ENCODE measurements at places on chromosomes 6 and 20.

DNA sequence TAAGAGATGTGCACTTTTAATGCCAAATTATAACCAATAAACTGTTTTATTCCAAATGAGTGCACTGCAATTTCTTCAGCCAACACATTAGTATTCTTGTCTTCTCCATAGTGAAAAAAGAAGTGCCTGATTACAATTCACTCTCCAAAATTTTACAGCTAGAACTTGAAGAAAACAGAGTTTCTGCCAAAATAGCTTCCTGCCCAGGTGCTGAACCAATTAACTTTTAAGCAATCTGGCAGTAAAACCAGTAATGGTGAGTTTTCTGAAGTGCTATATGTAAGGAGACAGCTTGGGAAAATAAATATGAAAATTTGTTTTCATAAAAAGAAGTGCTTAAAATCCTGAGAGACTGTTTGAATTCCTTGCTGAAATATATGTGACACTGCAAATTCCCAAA lies 266.0 kb upstream of the NT5E start:
- DNase-seq: no peak

- no peak for DNase-seq
Observed at GRCh38 chr6:44275271-44275748, 5.1 kb downstream of the TMEM151B start.

GRCh38 chr6:33882154-33882553 lies 78.4 kb upstream of the MLN start:
- DNase-seq: no peak

GRCh38 chr6:16868968-16869367 lies 107.7 kb upstream of the ATXN1 start:
- no peak for DNase-seq

DNA sequence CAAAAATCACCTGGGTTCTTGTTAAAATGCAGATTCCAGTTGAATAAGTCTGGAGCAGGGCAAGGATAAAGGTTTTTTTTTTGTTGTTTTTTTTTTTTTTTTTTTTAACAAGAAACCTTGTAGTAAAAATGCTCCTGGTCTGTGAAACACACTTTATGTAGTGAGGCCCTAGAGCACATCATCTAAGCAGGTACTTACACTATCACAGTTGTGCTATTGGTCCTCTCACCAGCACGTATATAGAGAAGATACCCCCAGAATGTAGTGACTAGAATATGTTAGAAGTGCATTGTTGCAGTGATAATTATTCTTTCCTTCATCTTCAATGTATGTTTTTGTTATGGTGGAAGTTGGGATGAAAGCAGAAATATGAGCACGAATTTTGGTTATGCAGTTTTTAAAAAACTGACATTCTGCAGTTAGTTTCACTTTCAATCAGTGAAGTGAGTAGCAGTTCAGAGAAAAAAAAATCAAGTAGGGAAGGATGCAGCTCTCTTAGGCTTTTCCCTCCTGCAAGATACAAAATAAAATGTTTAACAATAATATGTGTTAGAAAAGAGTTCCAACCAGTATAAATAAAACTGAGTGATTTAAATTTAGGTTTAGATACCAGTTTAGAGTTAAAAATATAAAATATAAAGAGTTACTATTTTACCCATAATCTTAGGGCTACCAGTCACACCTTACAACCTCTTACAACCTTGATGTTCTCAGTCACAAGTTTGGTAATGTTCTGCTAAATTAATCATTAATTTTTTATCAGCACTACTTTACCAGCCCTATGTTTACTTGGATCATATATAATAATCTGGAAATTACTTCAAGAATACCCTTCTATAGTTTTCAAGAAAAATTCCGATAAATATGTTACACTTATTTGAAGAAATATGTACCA lies 9.2 kb upstream of the DEFB113 start:
- DNase-seq: no peak

GRCh38 chr6:140427842-140428241 lies 1053.4 kb upstream of the CITED2 start:
- no peak for DNase-seq

DNA sequence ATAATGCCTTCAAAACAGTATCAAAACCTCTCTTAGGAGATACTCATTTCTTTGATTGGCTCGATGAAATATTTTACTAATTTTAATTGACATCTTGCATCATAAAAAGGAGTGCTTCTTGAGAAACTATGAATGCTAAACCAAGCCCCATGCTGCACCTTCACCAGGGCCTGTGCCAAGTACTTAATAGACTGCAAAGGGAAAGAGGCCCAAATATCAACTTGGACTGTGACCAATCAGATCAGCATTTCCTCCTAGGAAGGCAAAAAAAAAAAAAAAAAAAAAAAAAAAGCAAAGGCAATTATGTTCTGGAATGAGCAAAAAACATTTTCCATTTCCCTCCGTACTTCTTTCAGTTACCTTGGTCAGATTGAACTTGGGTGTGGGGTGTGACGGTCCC lies 253.0 kb upstream of the SOX4 start:
- no peak for DNase-seq

DNA sequence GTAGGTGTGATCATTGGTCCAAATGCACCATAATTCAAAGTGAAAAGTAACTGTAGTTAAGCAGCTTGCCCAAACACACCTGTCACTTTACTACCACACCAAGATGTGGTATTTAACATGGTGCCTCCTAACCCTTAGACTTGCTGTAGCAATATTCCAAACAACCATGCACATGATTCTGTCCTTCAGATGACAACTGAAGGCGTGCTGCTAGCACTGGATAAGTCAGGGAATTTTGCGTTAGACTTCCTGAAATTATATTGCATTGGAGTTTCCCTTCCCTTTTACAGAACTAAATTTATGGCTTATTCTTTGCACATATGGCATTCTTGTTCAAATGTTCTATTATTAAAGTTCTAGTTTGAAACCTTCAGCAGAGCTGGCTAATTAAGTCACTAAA lies 106.2 kb downstream of the ARHGAP18 start:
- no peak for DNase-seq

DNA sequence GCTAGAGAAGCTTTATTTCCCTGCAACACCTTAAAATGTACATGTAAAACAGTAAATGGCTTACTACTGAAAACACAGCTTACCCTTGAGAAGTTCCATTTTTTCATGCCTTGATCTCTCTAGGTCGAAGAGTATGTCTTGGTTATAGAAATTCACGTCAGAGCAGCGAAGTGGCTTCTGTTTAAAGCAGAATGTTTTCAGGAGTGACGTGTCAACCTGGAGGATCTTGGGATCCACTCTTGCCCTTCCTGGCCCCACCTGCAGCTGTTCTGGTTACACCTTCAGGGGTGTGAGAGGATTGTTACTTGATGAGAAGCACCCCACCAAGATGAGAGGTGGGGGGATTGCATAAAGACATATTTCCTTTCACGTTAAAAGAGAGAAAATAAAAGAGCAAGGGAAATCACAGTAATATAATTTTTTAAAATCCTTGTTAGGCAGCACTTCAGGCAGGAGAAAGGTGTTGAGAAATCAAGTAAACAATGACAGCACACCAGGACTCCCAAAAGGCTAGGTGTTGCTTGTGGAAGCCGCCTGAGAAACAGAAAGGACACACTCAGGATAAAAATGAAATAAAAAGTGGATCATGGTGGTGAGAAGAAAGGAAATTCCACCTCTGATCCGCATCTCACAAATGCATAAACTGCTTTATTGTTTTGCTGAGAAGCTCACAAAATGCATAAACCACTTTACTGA lies 149.7 kb downstream of the UNC5CL start:
- DNase-seq: no peak

- no peak for DNase-seq
Observed at GRCh38 chr6:157611406-157611805, 211.6 kb upstream of the SNX9 start.

DNA sequence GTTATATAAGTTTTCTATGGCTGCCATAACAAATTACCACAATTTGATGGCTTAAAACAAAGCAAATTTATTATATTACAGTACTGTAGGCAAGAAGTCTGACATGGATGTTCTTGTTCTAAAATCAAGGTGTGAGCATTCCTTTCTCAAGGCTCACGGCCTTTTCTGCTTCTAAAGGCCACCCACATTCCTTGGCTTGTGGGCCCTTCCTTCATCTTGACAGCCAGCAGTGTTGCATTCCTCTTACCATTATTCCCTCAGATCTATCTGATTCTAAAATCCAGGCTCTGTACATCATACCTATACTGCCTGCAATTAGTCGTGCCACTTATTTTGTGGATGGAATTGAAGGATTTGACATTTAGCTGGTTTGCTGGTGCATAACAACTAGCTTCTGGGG lies 3.6 kb downstream of the CNBD2 start:
- DNase-seq: no peak

- no peak for DNase-seq
Observed at GRCh38 chr6:52595000-52595795, 18.3 kb upstream of the TRAM2 start.

GRCh38 chr6:10540073-10540746 lies 19.1 kb downstream of the GCNT2 start:
- no peak for DNase-seq

GRCh38 chr6:155349129-155349528 lies 34.8 kb upstream of the TFB1M start:
- DNase-seq: no peak

- no peak for DNase-seq
Observed at GRCh38 chr20:61888101-61888865, 177.4 kb downstream of the TAF4 start.

GRCh38 chr6:69349771-69350170 lies 447.0 kb downstream of the LMBRD1 start:
- DNase-seq: no peak

- no peak for DNase-seq
Observed at GRCh38 chr6:119734227-119734626, 384.7 kb upstream of the MAN1A1 start.

GRCh38 chr20:41182296-41183212 lies 45.2 kb downstream of the PLCG1 start:
- DNase-seq: no peak

- DNase-seq: no peak
Observed at GRCh38 chr6:112946051-112946450, 598.9 kb downstream of the RFPL4B start.

- no peak for DNase-seq
Observed at GRCh38 chr6:167569041-167569805, 244.3 kb downstream of the TTLL2 start.

DNA sequence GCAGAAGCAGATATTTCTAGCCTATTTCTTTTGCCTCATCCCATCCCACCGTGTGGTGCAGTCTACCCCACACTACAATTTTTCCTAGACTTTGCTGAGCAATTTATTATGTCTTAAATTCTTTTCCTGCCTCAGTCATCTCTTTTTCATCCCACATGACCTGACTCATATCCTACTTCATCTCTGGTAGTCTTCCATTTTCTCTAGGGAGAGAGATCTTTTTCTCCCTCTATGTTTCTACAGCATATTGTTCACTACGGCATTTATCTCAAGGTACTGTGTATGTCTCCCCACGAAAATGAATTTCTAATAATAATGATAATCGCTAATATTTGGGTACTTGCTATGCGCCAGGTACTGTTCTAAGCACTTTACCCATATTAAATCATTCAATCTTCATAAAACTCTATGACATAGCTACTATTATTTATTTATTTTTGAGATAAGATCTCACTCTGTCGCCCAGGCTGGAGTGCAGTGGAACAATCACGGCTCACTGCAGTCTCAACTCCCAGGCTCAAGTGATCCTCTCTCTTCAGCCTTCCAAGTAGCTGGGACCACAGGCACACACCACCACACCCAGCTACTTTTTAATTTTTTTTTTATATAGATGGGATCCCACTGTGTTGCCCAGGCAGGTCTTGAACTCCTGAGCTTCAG lies 15.6 kb downstream of the PDSS2 start:
- DNase-seq: no peak

GRCh38 chr6:153957394-153957793 lies 81.6 kb upstream of the OPRM1 start:
- DNase-seq: no peak

DNA sequence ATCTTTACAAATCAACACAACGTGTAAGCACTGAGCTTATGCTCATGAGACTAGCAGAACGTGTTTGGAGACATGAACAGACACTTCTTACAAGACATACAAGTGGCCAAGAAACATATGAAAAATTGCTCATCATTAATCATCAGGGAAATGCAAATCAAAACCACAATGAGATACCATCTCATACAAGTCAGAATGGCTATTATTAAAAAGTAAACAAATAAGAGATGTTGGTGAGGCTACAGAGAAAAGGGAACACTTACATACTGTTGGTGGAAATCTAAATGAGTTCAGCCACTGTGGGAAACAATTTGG lies 327.9 kb upstream of the SOX4 start:
- DNase-seq: no peak

- DNase-seq: no peak
Observed at GRCh38 chr6:154605178-154605881, 94.8 kb upstream of the CNKSR3 start.

- no peak for DNase-seq
Observed at GRCh38 chr20:37243937-37244571, 17.6 kb downstream of the GHRH start.

- no peak for DNase-seq
Observed at GRCh38 chr6:19160081-19160730, 677.0 kb upstream of the ID4 start.

DNA sequence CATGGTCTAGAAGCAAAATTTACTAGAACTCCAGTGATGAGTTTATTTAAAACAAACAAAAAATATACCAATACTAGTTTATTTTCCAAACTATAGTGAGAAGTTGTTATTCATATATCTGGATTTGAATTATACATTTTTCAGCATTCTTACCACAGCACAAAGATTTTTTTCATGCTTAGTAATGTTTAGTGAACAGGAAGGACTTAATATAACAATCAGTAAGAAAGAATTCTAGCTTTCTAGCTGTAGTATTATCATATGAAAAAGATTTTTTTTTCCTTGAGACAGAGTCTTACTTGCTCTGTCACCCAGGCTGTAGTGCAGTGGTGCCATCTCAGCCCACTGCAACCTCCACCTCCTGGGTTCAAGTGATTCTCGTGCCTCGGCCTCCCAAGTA lies 13.8 kb downstream of the MARCKS start:
- DNase-seq: no peak

DNA sequence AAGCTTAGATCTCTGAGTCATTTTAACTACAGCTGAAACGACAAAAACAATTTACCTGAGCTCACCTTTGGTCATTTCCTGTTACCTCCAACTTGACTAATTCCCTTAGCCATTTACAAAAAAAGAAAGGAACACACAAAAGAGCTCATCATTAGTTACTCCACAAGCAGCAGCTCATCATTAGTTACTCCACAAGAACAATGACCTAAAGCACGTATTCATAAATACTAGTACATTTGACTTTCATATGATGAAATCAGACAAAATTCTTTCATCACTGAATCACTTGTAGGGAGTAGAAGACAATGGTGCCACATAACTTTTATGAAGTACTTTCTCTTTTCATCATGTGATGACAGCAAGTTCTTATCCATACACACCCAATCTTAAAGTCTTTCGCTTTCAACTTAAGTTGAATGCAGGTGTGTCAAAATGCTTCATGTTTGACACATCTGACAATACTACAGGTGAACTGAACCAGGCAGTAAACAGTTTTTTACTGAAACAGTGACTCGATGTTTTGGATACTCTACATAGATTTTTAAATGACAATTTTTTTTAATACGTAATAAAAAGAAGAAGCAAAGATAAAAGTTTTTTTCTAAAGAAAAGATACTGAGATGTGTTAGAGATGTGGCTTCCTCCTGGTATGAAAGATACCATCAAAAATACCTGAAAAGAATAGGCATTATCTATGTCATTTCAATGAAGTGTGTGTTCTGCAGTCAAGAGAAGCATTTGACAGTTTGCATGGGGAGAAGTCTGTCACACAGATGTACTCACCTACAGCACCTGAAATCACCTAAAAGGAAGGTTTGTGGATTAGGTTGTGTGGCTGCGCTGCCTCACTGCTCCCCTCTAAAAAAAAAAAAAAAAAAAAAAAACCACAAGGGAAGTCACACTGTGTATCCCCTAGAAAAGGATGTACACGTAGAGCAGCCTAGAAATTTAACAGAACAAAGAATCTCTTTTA lies 109.1 kb downstream of the PRDM1 start:
- peak; percentile 15 for DNase-seq

GRCh38 chr20:36792422-36792821 lies 18.9 kb upstream of the DSN1 start:
- DNase-seq: no peak
